ENCODE measurements at places on chromosomes 5 and 9.

GRCh38 chr5:145551714-145552113 is 283.4 kb downstream of the PRELID2 start:
- DNase-seq: no peak

DNA sequence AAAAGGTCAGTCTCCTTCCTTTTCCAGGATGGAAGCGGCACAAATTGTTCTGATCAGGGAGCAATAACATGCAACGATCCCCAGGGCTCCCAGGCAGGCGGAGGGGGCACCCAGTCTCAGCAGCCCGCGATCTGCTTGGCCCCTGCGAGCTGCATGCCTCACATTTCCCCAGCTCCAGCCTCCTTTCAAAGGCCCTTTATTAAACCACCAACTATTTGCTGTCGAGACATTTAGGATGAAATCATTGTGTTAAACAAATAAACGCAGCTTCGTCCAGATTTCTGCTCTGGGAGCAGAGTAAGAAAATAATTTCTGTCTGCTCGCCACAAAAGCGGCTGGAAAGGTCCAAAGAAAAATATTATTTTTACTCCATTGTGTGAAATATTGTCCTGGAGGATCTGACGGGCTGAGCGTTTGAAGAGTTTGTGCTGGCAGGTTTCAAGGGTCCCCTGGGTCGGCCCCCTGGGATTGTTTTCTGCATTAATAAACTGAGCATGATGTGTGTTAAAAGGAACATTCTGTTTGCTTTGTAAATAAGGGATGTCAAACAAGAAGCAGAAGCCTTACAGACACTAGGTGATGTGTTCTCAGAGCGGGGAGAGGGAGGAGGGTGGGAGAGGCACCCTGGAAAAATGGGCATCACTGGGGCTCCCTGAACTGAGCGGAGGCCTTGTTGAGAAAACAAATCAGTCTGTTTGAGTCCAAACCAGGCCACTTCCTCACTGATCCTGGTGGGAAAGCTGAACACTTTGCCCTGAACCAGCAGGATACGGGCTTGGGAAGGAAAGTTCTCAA is 110.1 kb downstream of the FOXD1 start:
- no peak for DNase-seq

GRCh38 chr9:84709056-84709455 is 39.5 kb downstream of the NTRK2 start:
- DNase-seq: no peak

DNA sequence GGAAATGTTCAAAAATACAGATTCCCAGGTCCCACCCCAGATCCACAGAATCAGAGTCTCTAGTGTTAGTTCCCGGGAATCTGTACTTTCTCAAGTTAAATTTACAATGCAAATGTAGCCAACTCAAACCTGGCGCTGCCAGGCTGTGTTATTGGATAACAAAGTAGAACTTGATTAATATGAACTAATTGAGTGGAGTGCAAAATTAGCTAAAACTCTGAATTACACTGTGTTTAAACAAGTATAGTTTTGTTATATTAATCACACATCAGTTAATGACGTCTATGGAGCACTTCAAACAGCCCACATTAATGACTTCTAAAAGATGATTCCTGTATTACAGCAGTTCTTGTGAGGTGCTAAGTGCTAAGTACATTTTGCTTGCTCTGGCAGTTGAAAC is 32.4 kb upstream of the CYFIP2 start:
- no peak for DNase-seq

GRCh38 chr5:174503461-174504265 is 220.7 kb upstream of the MSX2 start:
- DNase-seq: no peak

GRCh38 chr5:142403583-142403982 is 78.8 kb upstream of the SPRY4 start:
- no peak for DNase-seq

- no peak for DNase-seq
Observed at GRCh38 chr5:144298658-144299057, 128.0 kb downstream of the KCTD16 start.

DNA sequence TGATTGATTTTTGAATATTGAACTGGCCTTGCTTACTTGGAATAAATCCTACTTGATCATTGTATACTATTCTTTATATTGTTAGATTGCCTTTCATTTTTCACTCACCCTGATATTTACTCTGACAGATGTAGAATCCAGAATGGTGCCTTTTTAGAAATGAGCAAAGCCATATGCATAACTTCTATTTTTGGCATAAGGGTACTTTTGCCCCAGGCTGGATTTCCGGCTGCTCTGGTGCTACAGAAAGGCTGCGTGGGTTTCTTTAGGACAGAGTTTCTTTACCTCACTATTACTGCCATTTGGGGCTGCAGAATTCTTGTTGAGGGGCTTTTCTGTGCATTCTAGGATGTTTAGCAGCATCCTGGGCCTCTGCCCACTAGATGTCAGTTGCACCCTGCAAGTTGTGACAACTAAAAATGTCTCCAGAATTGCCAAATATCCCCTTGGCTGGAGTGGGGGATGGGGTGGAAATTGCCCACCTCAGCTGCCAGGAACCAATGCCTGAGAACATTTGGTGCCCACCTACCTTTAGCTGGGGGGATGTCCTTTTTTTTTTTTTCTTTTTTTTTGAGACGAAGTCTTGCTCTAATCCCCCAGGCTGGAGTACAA is 50.1 kb downstream of the SLC36A1 start:
- no peak for DNase-seq

DNA sequence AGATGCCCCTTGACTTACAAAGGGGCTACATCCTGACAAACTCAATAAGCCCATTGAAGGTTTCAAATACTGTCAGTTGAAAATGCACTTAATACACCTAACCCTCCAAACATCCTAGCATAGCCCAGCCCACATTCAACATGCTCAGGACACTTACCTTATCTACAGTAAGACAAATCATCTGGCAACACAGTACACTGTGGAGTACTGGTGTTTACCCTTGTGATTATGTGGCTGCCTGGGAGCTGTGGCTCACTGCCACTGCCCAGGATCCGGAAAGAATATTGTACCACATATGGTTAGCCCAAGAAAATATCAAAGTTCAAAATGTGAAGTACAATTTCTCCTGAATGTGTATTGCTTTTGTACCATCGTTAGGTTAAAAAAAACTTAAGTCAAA is 562.2 kb downstream of the HTR1A start:
- no peak for DNase-seq

DNA sequence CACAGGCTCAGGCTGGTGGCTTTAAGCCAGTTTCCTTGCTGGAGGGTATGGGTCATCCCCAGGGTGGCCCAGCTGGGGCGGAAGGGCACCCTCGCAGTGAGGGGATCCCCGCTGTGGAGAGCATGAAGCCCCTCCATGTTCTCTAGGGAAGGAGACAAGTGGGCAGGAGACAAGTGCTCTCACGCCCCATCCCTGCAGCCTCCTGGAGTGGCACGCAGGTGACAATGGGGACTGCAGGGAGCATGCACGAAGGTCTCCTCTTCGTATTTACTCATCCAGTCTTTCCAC is 83.3 kb downstream of the GTF3C4 start:
- DNase-seq: no peak

GRCh38 chr9:86733929-86734328 is 213.4 kb downstream of the GAS1 start:
- DNase-seq: no peak

DNA sequence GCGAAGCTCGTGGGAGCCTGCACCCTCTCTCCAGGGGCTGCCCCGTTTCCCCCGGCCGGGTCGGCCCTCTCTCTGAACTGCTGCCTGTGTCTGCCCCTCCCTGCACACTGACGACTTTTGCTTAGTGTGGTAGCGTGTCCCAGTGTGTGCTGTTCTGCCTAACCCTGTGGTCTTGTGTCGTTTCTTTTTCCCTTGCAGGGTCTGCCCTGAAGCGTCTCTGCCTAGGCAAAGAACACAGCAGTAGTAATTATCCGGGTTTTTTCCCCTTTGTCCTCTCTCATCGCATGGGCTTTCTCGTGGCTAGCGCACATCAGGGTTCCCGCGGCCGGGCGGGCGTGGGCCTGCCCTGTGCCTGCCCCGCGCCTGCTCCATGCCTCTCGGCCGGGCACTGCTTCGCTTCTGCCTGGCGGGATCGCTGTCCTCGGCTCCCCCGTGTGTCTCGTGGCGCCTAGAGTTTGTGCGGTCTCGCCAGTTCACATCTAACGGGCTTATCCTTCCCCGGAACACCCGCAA is 122.7 kb downstream of the WNK2 start:
- no peak for DNase-seq

DNA sequence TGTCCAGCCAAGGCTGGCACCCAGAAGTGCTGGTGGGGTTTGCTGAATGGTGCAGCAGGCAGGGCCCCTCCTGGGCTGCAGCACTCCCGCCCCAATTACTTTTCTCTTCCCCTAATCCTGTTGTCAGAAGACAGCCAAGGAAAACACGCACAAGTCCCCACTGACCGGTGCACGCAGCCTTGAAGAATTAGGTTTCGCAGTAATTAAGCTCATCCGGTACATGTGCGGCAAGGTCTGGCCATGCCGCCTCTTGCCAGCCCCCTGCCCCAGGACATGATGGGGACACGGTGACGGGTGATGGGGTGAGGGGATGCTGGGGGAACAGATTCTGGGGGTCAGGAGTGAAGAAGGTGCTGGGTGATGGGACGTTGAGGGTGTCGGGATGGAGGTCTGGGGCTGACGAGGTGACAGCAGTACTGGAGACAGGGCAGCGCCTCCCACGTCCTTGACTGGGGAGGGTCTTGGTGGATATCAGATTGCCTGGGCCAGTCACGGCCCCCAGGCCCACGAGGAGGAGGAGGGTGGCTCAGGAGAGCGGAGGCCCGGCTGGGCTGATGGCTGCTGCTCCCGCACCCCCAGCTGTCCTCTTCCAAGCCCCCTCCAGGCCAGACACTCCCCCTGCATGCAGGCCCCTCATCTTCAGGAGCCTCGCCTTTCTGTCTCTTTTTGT is 34.9 kb downstream of the BARX1 start:
- DNase-seq: no peak

DNA sequence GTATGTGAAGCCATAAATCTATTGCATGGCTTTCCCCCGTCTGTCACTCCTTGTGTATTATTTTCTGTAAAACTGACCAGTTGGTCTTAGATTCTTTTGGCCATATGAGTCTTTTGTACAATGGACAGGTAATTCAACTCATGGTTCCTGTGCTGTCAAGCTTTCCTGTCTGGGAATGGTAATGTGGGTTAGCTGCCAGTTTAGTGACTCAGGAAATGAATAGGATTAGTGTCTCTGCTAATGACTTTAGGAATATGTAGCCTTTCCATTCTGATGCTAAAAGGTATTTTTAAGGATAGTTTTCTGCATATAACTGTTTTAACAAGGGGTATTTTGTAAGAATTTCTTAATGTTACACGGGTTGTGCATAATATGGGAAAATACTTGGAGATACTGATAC is 182.7 kb downstream of the PBX3 start:
- no peak for DNase-seq

Data from stimulated activated CD8-positive, alpha-beta memory T cell treated with anti-CD3 and anti-CD28 coated beads, Interleukin-7, amount 100 ng/mL, for 1 hour (primary cell).